Left forelimb (tissue), 1 donor: ENCODE measurements at places on chromosomes 7 and 10.

GRCh38 chr10:119614686-119615085 is 17.9 kb upstream of the TIAL1 start:
- DNase-seq, result no peak

DNA sequence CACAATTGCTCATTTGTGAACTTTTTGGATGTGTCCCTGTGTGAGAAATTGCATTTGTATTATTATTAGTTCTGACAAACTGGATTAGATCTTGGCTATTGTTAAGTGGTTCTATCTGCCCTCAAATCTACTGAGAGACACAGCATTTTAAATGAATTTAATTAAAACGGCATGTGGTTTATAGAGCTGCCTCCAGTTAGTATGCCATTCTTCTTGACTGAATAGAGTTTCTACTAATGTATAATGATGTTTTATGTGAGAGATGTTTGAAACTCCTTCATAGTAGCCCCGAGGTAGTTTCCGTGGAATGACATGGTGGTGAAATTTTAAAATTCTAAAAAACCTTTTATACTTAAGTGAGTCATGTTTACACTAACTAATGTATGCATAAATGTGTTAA is 110.9 kb downstream of the DYNC1I1 start:
- no peak for DNase-seq

DNA sequence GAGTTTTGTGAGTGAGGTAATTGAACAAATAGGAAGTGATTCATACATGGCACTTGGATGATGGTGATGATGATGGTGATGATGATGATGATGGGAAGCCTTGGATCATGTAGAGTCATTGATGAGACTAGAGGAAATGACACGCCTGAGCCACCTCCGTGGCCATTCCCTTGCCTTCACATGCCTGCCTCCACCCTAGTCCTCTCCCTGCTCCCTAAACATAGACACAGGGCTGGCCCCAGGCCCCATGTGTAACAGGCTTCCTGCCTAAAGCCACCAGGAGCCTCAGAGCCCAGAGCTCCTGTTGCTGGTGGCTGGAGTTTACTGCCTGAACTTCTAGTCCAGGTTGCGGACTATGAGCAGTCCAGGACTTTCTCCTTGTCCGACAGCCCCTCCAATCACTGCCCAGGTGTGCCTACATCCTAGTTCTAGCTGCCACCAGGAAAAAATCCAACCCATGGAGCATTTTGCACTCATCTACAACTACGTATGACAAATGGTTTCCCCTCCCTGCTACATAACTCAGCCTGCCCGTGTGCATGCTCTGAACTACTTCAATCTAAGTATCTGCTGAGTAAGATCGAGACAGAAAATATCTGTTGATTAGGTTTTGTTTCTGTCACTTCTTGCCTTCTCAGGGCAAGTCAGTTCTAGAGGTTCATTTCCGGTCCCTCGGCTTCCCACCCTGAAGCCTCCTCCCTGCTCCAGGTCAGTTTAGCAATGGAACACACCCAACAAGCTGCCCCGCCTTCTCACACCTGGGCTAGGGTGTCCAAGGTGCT is 35.5 kb upstream of the KDM7A start:
- no peak for DNase-seq

DNA sequence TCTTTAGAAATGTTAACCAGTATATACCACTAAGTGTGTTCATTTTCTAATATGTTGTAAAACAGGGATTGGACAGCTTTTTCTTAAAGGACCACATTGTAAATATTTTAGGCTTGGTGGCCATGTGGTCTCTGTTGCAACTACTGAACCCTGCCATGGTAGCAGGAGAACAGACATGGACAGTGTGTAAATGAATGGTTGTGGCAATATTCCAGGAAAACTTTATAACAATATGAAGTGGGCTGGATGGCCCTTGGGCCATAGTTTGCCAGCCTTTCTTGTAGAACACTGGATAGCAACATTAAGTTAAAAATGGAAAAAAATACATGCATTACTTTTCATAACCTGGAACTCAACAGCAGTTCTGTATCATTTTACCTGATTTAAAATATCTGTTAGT is 61.0 kb downstream of the SND1 start:
- no peak for DNase-seq

DNA sequence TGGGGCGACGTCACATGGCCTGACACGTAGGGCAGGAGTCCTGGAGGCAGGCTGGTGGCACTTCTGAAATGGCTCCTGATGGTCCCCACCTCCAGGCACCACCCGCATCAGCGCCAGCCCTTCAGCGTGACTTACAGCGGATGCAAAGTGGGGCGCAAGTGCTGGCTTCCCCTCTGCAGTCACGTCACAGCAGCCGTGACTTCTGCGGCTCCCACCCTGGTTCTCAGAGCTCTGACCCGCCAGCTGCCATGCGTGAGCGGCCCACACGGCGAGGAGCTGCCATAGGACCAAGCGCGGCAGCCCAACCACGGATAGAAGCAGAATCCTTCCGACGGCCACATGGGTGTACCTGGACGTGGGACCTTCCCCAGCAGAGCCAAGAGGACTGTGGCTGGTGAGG is 159.0 kb downstream of the ELFN1 start:
- DNase-seq, result no peak

- DNase-seq, result no peak
Measured at GRCh38 chr10:100501423-100501822, 18.2 kb downstream of the SEC31B start.

DNA sequence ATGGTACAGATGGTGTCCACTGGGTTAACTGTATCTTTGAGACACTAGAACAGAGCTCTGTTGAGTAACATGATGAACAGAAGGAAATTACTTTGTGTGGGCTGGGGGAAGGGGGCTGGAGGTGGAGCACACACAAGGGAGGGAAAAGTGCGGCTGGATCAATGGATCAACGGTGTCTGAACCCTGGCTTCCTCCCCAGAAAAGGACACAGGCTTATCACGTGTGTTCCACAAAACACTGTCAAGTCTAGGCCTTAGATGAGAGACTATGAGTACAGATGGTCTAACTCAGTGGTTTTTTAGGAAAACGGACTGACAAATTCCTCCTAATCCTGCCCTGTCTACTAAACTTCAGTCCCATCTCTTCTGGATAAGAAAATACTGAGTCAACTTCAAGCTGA is 27.8 kb downstream of the HSPB1 start:
- no peak for DNase-seq

DNA sequence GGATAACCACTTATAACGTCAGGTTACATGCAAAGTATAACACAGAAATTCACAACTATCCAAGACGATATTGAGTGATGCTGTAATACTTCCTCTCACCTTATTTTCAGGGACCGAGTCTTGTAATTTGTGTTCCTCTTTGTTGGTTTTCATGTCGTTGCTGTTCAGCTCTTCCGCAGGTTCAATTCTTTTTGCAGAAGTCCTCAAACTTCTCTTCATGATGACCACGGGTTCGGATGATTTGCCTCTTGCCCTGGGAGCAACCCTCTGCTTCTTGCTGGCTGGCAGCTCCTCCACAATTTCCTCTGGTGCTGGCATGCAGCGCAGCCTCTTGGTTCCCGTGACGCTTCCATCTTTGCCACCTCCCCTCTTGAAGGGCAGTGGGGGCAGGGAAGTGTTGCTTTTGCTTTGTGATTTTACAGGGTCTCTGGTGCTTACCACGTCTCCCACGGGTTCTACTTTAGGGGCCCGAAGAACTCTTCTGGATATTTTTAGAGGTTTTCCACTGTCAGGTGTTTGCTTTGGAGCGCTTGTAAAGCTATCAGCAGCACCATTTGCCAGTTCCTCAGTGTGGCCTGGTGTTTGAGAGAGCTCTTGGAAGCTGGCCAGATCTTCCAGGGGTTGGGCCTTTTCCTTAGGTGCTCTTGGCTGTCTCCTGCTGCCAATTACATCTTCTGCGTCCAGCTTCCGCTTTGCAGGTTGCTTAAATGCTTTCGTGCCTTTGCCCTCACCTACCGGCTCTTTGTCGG is 23.6 kb downstream of the MKI67 start:
- DNase-seq, result no peak

DNA sequence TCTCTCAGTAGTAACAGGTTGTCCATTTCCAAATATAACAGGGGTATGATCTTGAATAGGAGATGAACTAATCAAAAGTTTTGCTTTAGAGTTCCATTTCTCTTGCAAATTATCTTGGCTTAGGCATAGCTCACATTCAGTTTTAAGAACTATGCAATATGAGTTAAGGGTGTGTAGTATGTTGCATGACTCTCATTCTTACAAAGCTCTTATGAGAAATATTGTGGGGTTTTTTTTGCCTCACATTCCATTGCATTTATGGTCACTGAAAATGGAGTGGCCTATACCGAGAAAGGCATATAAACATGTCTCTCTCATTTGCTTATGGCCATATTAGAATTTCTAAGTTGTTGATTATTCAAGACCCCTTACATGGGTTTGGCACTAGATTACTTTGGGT is 48.5 kb upstream of the LAMB1 start:
- no peak for DNase-seq

DNA sequence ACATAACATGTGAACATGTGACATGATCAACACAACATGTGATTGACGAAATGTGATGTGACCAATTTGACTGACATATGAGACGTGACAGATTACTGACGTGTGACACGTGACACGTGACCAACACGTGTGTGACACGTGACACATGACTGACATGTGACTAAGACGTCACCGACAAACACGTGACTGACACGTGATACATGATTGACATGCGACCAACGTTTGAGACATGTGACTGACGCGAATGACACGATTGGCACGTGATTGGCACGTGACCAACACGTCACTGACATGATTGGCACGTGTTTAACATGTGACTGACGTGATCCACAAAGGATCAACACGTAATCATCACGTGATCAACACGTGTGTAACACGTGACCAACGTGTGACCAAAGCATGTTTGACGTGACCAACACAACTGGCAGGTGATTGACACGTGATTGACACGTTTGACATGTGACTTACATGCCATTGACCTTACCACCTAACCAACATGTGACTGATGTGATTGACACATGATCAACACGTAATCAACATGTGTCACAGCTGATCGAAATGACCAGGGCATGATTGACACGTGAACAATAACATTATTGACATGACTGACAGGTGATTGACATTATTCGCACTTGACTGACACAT is 23.7 kb downstream of the CRPPA start:
- no peak for DNase-seq

- no peak for DNase-seq
Measured at GRCh38 chr10:14477408-14477710, 146.6 kb upstream of the FRMD4A start.

- DNase-seq, result no peak
Measured at GRCh38 chr10:127194111-127194510, 2.3 kb downstream of the INSYN2A start.

DNA sequence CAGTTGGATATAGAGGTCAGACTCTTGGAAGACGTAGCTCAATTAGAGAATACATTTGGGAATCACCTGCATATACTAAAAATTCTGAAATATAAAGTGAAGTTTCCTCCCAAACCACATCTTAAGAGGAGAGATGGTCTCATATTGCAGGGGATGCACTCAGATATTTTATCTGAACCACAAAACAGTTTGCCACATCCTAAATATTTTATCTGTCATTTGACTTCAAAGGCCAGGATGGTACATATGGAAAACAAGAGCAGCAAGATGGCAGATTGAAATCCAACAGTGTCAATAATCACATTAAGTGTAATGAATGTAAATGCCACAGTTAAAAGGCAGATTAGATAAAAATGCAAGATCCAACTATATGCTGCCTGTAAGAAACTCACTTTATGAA is 97.1 kb downstream of the GALNT11 start:
- no peak for DNase-seq

DNA sequence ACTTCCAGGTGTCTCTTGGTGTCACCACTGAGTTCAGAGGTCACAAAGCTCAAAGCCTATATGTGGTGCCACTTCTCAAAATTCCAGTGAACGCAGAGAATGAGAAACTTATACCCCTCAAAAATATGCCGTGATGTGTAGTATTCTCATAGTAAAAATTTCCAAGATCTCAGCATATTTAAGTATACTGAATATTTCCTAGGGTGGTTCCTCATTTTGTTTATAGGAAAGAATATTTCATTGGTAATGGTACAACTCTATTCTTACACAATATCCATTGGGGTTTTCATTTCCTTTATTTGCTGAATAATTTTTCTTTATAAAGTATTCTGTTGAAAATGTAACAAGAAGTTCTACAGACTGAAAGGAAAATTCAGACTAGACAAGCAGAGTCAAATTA is 58.9 kb upstream of the ADO start:
- DNase-seq, result no peak

DNA sequence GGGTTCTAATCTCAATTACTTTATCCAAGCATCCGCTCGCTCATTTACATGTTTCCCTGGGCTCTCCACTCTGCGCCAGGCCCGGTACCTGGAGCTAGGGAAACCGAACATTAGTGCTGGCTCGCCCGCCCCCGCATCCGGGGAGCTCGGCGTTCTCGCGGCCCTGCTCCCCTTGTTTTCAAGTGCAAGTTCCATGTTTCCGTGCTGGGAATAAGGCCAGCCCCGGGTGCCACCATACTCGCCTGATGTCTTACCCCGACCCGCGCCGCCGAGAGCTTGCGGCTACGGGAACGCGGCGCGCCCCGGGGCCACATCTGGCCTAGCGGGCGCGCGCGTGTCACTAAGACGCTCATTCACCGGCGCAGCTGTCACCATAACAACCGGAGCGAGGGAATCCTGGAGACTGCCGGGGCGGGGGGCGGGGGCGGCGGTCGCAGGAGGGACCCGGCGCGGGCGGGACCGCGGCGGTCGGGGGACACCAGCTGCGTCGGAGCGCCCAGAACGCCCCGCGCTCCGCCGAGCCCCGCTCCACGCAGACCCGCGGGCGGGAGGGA is at the start of gene NEURL1:
Gene NEURL1 (plus strand): TSS at position 344 of the 554 bp plus-strand sequence. CDS start 683 bp downstream, outside the sequence.
- no peak for DNase-seq

GRCh38 chr10:36057180-36057579 is 415.1 kb upstream of the FZD8 start:
- DNase-seq, result no peak

DNA sequence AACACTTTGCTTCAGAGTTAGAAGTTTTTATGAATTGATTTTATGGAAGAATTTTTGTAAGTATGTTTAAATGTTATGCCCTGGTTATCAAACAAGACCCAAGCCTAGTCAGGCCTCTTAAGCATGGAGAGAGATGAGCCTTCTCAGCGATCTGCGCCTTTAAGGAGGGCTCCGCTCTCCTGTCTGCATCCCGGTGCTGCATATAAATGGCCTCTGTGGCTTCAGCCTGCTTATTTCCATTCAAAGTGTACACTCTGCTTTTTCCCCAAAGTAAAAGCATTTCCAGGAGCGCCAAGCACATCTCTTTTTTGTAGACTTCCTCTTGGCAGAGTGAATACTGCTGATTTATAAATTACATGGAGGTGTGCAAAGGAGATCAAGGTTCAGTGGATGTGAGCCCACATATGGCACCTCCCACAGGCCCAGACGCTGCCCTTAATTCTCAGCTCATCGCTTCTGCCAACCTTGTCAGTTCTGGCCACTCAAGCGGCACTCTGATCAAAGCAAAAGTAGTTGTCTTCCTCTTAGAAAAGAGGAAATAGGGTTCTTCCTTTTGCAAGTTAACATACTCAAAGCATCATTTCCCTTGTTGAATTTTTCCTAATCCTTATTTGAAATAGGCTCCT is 70.0 kb upstream of the SFMBT2 start:
- DNase-seq, result no peak

DNA sequence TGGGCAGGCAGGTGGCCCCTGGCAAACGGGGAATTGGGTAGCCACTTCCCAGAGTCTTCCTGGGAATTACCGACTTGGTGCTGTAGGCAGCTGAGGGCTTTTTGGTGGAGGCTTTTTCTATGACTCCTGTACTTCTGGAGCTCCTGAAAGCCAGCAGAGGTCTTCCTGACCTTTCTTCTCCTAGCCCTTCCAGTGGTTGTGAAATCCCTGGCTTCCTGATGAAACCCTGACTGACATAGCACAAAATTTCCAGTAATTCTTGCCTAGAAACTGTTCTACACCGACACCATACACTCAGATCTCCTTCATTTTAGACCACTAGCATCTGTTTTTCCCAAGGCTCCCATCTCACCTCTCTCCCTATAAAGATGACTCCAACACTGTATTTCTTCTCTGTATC is 120.2 kb downstream of the STRA8 start:
- no peak for DNase-seq
